ENCODE measurements at places on chromosomes 5 and 9.

DNA sequence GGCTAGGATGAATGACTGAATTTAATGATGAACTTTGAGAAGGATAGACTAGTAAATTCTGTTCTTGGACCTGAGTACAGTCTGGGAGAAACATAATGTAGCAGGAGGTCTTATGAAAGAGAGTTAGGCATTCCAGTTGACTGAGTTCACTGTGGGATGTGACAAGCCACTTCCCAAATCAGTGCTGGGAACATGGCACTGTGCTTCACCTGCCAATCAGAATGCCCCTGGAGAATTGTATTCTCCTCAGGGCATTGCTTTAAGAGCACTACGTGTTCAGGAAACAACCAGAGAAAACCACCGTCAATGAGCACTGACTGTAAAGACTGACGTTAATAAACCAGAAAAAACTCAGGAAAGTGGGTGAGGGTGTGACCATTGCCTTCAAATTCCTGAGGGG is 1.2 kb downstream of the CCDC107 start:
- peak; percentile 46 for DNase-seq

DNA sequence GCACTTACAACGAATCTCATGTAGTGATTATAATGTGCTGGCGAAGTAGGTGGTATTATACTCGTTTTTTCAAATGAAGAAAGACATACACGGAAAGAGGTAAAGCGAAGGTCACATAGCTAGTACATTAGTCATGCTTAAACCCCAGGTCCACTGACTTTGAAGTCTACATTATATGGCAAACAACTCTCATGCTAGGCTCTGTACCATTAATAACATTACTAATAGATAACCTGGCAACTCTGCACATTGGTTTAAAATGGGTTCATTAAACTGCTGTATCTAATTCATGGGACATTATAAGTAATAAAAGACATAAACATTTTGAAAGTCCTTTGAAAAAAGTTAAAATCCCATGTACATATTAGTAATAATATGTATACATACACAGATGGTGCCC is 21.2 kb downstream of the FYB1 start:
- DNase-seq = no peak

DNA sequence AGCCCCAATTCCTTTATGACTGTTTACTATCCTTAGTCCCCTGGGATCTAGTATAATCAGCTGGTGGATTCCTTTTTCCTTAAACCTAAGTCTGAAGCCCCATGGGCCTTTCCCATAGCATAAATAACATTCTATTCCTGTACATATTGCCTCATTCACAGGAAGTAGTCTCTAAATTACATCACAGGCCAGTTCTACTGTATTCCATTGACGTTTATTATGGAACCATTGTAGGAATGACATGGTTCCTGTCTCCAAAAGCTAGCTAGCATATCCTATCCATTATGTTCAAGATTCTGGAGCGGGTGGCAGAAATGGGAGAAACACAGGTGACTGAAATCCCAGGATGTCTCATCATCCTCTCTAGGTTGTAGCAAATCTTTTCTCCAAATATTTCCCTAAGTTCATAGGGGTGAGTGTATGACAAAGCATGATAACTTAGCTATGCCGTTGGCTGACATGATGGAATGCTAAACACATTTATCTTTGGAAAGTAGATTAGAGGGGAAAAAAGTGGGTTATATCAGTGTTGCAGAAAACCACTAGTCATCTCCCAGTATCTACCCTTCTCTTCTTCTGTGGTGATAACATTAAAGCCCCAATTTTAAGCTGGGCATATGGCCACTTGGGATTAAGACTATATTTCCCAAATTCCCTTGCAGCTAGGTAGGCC is 140.1 kb downstream of the FGF1 start:
- DNase-seq = no peak

- DNase-seq = no peak
Observed at GRCh38 chr9:117355542-117355941, 59.3 kb downstream of the ASTN2 start.

DNA sequence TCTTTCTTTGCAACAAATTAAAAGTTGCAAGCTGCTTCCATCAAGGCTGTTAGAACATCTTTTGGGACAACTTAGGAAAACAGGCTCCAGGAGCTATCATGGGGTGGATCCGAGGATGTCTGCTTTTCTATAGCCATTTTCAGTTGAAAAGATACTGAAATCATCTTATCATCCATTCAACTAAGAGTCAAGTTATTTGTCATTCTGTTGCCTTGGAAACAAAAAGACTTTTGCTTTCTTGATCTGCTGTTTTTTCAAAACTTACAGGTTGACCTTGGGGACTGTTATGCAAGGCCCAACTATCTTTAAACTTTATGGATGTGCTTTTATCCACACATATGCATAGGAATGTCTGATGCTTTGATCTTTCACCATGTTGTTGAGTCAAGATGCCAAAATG is 545.3 kb upstream of the DAP start:
- no peak for DNase-seq

Data from natural killer cell (primary cell).